Central memory CD4-positive, alpha-beta T cell (primary cell): ENCODE measurements at places on chromosomes 13 and 19.

GRCh38 chr13:33016414-33017322 lies at the start of gene KL:
Gene KL (plus strand): TSS chr13:33016423. CDS start chr13:33016441, 18 bp downstream.
- no peak for DNase-seq

DNA sequence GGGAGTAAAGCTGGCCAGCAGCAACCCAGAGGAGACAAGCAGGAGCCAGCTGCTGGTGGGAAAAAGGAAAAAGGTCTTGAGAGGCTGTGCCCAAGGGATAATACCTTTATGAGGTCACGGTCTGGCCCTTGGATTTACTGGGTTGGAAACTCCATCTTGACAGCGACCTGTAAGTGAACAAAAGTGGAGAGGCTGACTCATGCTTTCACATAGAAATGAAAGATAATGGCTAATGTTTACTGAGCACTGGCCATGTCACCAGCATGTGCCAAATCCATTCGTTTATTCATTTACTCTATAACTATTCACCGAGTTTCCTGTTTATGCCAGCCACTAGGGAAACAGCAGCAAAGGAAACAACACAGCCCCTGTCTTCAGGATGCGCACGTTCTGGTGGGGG lies 4.7 kb downstream of the VRK3 start:
- no peak for DNase-seq

- DNase-seq, result peak; percentile 24
These were observed 12.2 kb downstream of the PIP5K1C start for GRCh38 chr19:3687774-3688706.

GRCh38 chr13:29165840-29166239 lies 345.7 kb downstream of the MTUS2 start:
- no peak for DNase-seq

DNA sequence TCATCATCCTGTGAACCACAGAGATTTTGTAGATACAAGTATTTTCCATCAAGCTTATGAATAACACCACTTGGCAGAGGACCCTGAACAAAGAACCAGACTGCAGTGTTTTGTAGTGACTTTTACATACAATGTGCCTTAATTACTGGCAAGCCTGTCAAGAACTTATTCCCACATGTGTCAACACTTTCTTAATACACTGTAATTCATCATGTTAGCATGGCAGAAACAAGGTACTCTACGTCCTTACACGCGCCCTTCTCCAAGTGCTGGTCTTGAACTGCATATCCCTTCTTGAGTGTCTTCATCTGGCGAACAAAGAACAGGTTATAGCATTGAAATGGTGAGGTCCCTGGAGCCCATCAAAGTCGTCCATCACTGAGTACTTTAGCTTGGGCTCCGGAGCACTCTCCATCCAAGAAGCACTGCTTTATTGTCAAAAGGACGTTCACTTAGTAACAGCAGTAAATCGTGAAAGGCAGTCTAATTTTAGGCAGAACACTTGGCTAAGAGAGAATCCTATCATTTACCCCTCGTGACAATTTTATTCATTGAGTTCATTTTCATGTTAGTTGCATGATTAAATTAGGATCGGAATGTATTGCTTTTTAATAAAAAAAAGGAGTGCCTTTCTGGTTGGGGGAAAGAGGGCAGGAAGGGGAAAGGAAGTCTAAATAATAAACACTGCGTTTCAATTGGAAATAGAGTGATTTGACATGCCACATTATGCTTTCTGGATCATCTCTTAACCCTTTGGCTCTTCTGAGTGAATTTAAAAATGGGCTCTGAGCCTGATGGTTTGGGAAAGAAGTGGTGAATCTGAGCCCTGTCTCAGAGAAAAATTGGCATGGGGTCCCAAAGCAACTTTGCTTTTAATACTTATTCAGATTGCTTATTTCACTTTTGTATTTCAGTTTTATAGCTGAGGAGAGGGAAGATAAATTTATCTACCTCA lies 376.1 kb downstream of the DLEU7 start:
- DNase-seq, result no peak

- DNase-seq, result no peak
These were observed 7.8 kb downstream of the SMARCA4 start for GRCh38 chr19:10968527-10969135.

DNA sequence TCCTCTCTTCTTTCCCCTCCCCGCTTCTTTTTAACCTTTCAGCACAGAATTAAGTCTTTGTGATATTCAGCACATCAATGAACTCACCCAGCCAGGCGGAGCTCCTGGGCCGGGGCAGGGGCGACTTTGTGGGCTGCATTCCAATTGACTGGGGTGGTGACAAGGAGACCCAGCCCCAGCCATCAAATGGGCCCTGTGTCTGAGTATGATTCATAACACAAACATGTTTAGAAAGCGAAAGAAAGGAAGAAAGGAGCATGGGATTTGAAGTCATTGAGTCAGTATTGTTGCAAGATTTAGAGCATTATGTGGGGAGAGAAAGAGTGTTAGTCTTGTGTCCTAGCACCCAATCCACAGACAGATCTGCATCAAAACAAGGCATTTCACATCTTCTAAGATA lies 185.3 kb downstream of the LHFPL6 start:
- no peak for DNase-seq
